ENCODE measurements at places on chromosomes 2 and 18.

DNA sequence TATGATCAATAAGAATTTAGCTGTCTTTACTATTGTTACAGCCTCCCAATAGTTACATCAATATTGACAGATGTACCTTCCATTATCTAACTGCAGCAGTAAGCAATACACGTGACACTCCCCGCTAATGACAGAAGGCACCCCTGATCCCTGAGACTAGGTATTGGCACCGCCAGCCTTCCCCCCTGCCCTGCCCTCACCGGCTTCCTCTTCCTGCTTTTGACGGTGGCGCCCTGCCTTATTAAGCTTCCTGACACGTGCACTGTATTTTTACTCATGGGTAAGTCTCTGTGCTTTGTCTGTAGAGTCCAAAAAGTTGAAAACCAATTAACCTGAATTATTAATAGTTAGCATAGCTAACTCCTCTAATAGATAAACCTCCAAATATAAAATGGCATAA lies 223.5 kb downstream of the EIPR1 start:
- no peak for DNase-seq

DNA sequence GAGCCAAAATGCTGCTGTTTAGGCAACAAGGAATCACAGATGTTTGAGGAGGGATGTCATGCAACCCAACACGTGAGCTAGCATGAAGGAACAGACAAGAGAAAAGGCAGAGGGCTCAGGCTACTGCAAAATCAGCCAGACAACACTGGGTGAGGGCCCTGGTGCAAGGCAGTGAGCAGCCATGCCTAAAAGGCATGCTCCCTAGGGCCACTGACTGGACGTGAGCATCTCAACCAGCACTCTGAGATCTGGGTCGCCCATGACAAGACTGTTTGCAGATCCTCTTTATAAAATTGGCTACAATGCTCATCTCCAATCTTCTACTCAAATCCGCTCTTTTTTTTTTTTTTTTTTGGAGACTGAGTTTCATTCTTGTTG lies 49.1 kb downstream of the KIAA2012 start:
- no peak for DNase-seq

DNA sequence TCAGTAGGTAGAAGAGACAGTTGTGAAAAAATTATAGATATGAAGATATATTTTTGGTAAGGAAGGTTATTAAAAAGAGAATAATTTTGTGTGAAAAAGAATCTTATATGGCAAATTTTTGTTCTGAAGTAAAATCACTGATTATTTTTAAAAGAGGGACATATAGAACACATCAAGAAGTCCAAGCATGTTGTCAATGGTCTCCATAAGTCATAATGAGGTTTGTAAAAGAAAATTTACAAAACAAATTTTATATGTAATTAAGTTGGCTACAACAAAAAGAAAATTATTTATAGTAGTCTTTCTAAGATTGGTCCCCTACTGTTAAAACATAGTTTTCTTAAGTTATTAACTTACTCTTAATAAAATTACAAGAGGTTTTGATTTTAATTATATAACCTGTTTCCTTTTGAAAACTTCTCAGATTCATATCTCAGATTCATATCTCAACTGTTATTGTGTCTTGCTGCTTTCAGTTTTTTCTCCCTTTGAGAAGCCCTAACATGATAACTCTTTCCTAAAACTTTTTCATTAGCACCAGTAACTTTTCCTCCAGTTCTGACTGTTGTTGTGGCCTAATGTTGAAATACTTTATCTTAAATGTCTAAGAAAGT lies 81.2 kb downstream of the SH3YL1 start:
- DNase-seq: no peak

GRCh38 chr2:95041060-95041823 lies 15.7 kb downstream of the MAL start:
- no peak for DNase-seq

DNA sequence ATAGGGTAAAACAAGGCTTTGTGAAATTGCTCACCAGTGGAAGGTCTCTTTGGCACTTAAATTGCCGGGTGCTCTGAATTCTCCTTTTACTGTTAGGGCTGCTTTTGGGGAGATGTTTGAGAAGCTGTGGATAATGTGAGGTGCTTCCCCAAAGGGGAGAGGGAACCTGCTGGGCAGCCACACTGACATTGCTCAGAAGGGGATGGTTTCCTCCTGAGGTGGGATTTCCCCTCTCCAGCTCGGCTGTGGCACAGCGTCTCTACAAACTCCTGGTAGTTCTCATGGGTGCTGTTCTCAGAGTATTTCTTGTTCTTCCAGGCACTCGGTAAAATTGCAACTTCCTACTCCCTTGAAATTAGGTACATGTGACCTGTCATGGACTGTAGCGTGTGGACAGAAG lies 124.2 kb downstream of the LPIN1 start:
- no peak for DNase-seq

Measured in GM12864 (cell line).